ENCODE measurements at places on chromosomes 6 and 20. TPM values are rescaled to one million over a fixed set of nuclear protein-coding genes. Genes with fewer than 3 reads are reported as not detected.

Gene BTN1A1
- not detected for total RNA-seq

DNA sequence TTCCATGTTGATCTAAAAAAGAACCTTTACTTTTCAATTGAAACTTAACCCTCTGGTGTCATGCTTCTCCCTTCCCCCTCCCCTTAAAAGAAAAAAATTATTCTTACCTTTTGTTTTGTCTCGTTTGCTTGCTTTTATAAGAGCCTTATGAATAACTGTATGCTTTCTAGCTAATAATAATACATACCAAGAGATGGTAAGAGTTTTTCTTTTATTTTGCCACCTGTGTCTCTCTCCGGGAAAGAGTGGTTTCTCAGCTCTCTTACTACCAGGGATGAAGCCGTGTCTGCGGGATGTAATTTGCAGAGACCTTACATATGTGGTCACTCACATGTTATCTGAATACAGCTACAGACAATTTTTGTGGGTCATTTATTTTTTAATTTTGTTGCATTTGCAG, 7.7 kb downstream of the STX16 start:
- no peak for DNase-seq

Gene GABRR1
- total RNA-seq, result not detected

DNA sequence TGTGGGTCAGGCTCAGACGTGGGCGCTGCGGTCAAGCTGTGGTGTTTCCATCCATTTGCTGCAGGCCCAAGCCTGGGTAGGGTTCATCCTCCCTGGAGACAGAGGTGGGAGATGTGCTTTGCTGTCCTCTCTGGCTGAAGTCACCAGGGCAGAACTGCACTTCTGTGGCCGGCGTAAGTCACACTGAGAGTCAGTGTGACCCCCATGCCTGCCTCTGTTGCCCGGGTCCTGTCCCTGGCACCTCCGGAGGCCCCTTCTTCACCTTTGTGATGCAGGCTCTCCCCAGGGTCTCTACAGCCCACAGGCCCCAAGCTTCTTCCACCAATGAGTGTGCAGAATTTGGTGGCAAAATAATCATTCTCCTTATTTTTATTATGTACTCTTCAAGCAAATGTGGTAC, 53.8 kb upstream of the DACT2 start:
- DNase-seq, result no peak

Gene C6orf132
- total RNA-seq, result 0.14 TPM

DNA sequence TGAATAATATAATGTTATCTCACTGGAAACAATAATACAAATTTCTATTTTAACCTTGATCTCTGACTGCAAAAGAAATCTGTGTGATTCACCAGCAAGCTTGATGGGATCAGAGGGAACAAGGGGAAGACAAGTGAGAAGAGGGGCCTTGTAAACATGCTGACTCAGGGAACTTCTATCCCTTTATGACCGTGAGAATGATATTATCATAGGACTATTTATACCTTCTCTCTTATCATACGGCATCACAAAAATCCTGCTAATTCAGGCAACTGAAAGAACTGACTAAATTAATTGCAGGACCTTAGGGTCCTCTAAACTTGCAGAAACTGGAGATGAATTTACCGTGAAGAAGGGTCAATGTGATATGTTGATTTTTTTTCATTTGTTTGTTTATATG, 173.3 kb downstream of the PTPRK start:
- no peak for DNase-seq

Gene ZBTB9
- 18.4 TPM for total RNA-seq

GRCh38 chr6:165872811-165873210, 209.8 kb upstream of the PDE10A start:
- no peak for DNase-seq

All from neural crest cell (in vitro differentiated cells).